ENCODE measurements at places on chromosomes 12 and 14.
A peak's percentile ranks its signal among the peaks of the same experiment; 100 is the strongest.

DNA sequence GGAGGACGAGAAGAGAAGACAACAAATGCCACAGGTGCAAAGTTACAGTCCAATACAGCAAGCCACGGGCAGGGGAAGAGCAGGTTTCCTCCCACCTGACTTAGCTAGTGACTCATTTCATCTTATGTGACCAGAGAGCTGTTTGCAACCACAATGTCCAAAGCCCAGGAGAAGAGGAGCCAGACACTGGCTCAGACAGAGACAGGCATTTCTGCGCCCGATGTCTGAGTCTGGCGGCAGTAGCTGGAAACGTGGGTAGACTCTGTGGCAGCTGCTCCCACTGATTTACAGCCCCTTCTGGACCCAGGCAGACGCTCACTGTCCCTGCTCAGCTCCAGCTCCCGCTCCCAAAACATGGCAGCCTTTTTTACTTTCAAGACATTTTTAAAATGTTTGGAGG is 60.0 kb downstream of the CHGA start:
- no peak for DNase-seq

DNA sequence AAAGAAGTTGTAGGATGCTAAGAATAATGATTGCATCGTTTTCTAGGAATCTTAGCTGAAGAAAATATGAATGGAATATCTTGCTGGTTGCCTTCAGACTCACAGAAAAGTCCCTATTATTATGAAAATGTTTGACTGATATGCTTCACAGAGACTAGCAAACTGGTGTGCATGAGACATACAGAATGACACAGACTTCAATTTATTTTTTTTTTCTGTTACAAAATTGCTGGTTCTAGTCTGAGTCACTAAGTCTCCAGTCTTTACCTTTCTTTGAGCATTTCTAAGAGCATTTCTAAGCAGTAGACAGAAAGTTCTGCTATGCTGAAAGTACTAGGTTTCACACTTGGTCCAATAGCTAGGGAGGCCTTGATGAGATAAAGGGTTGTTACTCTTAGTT is 377.6 kb upstream of the ATP2B1 start:
- no peak for DNase-seq

DNA sequence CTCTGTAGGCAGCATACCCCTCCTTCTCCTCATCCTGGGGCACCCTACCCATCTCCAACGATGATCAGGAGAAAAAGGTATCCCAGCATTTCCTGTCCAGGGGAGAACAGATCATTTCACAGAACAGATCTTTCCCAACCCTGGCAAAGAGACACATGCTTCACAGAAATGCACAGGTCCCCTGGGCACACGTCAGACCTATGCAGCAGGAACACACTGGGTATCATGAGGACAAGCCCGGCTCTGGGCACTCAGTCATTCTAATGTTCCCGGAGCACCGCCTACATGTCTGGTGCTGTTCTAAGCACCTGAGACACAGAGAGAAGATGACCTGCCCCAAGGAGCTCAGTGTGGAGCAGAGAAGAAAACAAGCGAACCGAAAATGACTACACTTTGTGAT is 56.2 kb downstream of the ACTN1 start:
- no peak for DNase-seq

GRCh38 chr12:102948941-102949352 is 8.5 kb upstream of the ASCL1 start:
- peak; percentile 28 for DNase-seq

DNA sequence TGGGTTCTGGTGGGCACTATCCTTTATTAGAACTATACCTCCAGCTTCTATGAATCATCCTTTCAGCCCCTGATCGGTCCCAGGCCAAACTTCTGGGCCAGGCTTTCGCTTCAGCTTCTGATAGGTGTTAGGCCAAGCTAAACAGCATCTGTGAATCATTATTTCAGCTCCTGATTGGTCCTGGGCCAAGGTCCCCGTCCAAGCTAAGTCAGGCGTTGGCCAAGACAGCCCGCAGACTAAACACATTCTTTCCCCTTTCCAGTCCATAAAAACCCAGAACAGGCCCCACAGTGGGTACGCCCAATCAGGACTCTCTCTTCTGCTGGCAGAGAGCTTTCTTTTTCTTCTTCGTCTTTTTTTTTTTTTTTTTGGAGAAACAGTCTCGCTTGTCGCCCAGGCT is 1808.9 kb upstream of the SEL1L start:
- DNase-seq = no peak

- DNase-seq = no peak
Measured at GRCh38 chr14:57656853-57657252, 163.2 kb upstream of the CCDC198 start.

- no peak for DNase-seq
Measured at GRCh38 chr12:4273273-4273651, 300 bp upstream of the CCND2 start.

DNA sequence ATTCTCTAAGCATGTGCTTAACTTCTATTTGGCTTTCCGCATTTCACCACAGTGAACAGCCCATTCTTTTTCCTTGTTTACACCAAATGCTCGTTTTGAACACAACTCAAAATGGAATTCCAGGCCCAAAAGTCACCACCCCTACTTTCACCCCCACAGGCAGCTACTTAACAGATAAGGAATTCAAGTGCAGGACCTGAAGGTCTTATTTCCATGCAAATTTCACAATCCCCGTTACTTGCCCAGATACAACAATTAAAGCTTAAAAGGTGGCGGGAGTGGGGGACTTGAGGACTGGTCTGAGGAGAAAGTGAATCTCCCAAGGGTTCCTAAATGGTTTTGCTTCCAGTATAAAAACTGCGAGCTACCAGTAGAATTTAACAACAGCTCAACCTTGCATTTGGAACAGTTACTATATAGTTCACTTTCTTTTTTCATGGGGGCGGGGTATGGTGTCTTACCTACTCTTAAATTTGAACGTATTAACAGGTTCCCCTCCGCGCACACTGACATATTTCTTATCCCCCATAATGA is 3.7 kb downstream of the USP44 start:
- DNase-seq = no peak

GRCh38 chr12:131948166-131948712 is 1.5 kb upstream of the EP400 start:
- no peak for DNase-seq

GRCh38 chr12:4910502-4911315 is 1.0 kb downstream of the KCNA1 start:
- DNase-seq = no peak

- no peak for DNase-seq
Measured at GRCh38 chr12:80778005-80778541, 61.4 kb downstream of the MYF5 start.

DNA sequence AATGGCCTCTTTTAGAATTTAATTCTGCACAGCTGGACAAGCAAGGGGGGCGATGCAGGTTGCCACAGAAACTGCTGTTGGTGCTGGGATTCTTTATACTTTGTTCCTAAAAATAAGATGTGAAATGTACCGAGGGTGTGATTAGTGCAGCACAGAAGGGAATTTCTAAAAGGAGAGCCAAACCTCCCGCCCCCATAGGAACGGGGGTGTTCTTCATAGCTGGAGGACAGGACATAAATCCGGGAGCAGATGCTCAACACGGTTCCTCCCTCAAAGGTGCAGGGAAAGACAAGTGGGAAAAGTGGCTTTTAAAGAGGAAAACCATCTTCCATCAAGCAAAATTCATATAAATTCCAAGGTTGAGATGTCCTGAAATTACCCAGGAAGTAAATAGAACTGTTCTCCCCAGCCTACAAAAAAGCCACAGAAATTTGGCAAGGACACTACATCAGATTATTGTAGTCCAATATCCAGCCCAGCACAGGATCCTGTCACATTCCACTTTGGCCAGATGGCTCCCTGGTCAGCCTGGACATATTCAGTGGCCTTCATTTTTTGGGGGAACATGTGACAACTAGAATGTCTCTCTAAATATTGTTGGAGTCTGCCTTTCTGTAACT is 51.4 kb upstream of the TMX1 start:
- no peak for DNase-seq

DNA sequence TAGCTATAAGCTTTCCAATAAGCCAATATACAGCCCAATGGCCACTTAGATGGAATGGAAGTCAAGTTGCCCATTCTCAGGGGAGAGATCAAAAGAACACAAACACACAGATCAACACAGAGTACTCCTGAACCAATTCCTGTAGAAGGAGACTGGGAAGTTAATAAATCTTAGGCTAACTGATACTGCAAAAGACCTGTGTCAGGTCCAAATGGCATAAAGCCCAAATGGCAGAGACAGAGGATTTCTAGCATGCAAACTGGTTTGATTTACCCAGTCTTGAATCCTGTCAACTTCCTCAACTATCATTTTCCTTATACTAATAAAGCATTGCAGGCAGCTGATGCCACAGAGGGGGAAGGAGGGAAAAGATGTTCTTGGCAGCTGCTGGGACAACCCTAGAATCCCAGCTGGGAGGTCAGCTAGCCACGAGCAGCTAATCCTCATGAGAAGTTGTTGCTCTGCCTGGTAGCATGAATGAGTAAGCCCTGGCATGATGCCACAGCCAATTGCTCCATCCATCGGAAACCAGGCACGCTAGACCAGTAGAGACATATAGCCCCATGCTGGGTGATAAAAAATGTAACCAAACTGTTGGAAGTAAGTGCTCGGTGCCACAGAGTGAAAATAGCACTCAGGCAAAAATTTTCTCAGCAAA is 26.2 kb downstream of the ANG start:
- DNase-seq = no peak

DNA sequence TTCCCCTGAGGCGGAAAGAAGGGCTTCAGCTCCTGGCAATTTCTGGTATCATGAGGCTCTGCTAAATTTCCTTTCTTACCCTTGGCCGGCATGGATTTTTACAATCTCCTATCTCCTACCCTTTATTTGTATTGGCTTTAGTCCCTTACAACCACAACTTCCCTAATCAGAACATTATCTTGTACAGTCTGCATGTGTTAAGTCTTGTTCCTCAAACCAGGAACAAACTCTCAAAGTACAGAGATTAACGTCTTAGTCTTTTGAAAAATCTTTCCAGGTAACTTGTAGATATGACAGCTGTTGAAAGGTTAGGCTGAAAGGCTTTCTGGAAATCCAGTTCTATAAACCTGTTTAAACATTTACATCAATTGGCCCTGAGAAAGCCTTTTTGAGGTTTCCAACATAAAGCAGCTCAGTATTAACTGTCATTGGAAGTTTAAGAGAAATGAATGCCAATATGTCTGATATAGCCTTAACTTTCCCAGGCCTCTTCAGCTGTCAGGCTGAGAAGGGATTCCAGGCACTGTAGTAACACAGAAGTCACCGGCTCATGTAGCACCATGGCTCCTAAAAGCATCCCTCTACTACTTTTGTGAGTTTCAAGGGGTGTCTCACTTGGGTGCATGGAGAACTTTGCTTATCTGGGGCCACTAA is 360.5 kb downstream of the FUT8 start:
- no peak for DNase-seq

GRCh38 chr12:109147954-109148353 is 31.6 kb downstream of the ACACB start:
- DNase-seq = no peak

DNA sequence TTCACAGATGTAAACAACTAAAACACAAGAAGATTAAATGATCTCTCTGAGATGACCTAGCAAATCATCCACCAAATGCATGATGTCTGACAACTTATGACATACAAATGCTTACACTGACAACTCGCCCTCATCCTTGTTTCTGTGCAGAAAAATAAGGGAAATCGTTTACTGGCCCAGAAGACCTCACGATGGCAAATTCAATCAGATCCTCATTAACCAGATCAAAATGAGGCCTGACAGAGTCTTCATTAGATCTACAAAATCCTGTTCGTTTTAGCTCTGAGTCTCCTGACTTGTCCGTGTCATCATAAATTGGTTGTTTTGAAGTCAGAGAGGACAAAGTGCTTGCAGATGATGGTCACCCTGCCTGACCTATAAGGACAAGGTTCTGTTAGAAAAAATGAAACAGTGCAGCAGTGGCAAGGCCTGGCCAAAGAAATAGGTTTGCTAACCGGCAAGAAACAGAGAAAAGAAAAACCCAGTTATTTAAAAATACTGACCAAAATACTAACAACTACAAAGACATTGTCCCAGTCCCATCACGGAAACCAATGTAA is 109.5 kb downstream of the BTG1 start:
- DNase-seq = no peak

GRCh38 chr14:69355607-69356281 is 42.4 kb downstream of the ERH start:
- no peak for DNase-seq

GRCh38 chr12:131894981-131895639 is 688 bp downstream of the ULK1 start:
- DNase-seq = no peak

GRCh38 chr12:19964549-19964948 is 403.8 kb upstream of the PDE3A start:
- no peak for DNase-seq

DNA sequence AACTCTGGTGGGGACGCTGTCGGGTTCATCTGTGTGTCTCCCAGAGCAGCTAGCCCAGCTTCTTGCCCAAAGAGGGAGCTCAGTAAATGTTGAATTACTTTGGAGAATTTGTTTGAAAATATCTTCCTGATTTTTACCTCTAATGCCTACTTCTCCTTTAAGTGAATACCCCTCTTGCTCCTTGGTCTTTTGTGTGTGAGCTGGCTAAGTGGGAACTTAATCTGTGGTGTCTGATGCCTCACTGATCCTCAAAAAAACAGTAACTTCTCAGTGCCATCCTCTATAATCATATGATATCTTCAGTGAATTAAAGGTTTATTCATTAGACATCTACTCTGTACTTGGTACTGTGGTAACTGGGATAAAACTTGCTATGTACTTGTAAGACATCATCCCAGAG is 7.7 kb upstream of the PSMA6 start:
- DNase-seq = no peak

- no peak for DNase-seq
Measured at GRCh38 chr14:20712904-20713303, 24.3 kb downstream of the ANG start.

- no peak for DNase-seq
Measured at GRCh38 chr14:23937203-23937602, 16.4 kb upstream of the DHRS4 start.

- no peak for DNase-seq
Measured at GRCh38 chr12:31570880-31571279, 20.1 kb downstream of the DENND5B start.

DNA sequence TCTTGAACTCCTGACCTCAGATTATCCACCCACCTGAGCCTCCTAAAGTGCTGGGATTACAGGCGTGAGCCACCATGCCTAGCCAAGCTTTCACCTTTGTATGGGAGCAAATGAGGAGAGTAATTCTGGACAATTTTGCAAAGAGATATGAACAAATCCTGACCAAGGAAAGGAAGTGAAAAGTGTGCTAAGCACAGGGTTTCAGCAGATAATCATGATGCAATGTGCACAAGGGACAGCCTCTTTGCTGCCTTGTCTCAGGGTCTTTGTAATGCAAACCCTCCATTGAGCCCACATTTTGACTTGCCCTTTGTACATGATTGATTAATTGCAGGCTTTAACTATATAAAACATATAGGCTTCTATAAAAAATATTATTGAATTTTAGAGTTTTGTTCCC is 9.2 kb upstream of the PYGL start:
- no peak for DNase-seq

GRCh38 chr14:56358851-56359614 is 220.6 kb upstream of the TMEM260 start:
- no peak for DNase-seq

- DNase-seq = no peak
Measured at GRCh38 chr14:76727384-76727783, 33.9 kb upstream of the VASH1 start.

Data from CD4-positive, alpha-beta T cell treated with Interleukin-4 for 4 hours (primary cell).